HAP-1 (cell line): ENCODE measurements at places on chromosomes 6 and 20.

GRCh38 chr6:136312975-136313374, 23.3 kb upstream of the BCLAF1 start:
- no peak for DNase-seq

DNA sequence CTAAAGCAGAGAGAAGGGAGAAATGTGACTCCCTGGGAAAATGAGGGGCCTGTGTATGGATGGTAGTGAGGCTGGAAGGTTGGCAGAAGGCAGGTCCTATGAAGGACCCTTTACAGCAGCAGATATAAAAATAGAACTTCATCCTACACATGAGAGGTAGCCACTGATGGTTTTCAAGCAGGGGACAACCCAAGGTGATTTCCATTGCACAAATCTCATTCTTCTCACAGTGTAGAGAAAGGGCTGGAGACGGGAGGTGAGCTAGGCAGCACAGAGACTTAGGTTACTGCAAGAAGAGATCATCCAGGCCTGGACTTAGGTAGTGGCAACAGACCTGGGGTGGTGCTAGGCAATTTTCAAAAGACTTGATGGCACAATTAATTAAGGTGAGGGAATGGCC, 30.7 kb downstream of the TRAM2 start:
- no peak for DNase-seq

- no peak for DNase-seq
Measured at GRCh38 chr20:63361519-63362435, 628 bp upstream of the CHRNA4 start.

- DNase-seq, result no peak
Measured at GRCh38 chr6:26389349-26389894, 6.5 kb downstream of the BTN2A2 start.

DNA sequence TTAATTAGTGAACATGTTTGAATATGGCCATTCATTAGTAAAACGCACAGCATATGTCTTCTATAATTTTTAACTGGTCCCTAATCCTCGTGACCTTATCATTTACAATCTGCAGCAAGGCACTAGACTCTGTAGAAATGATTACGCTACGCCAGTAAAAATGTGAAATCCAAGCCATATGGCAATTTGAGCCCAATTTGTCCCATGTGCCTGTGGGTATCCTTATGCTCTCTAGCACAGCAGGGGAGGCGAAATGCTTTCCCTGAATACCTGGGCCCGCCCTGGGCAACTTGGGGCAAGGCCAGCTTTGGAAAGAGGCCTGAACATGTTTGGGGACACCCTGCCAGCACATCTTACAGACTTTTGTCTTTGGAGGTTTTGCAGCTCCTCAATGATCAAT, 122.7 kb upstream of the AGPAT4 start:
- DNase-seq, result no peak

DNA sequence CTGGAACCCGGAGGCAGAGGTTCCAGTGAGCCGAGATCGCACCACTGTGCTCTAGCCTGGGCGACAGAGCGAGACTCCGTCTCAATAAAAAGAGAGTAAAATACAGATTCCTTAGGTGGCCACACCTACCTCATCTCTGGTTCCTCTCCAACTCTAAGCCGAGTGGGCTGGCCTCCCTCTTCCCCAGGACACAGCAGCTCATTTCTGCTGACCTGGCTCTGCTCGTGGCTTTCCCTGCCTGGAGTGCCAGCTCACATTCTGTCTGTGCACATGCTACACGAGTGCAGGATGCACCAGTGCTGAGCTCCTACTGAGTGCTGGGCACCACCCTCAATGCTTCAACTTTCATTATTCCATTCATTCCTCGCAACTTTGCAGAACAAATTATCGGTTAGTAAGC, 28.8 kb downstream of the EFCAB8 start:
- no peak for DNase-seq

DNA sequence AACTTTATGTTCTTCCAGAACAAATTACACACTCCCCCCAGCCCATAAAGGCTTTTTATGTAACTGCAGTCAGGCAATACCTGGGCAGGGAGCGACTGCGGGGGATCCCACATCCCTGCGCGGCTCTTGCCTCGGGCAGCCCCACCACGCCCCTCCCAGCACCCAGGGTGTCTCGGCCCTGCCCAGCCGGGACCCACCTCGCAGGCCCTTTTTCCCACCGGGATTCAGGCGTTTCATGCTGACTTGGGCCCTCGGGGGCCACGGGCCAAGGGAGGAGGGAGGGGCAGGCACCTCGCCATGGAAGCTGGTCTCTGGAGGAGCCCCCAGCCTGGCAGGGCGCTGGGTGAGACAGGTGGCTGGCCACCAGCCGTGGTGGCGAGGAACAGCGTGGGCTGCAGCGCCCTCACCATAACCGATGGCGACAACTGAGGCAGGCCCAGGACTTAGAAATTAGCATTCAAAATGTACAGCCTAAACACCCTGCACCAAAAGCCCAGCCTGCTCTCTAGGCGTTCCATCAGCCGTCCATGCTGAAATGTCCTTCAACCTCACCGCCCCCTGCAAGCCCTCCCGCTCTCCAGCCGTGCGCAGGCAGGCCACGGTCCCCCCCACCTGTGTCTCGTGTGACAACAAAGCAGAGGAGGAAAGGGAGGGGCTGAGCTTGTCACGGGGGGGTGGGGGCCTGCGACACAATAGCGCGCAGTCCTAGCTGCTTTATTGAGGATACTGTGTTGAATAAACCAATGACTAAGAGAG, 15.1 kb upstream of the FOXC1 start:
- DNase-seq, result no peak

DNA sequence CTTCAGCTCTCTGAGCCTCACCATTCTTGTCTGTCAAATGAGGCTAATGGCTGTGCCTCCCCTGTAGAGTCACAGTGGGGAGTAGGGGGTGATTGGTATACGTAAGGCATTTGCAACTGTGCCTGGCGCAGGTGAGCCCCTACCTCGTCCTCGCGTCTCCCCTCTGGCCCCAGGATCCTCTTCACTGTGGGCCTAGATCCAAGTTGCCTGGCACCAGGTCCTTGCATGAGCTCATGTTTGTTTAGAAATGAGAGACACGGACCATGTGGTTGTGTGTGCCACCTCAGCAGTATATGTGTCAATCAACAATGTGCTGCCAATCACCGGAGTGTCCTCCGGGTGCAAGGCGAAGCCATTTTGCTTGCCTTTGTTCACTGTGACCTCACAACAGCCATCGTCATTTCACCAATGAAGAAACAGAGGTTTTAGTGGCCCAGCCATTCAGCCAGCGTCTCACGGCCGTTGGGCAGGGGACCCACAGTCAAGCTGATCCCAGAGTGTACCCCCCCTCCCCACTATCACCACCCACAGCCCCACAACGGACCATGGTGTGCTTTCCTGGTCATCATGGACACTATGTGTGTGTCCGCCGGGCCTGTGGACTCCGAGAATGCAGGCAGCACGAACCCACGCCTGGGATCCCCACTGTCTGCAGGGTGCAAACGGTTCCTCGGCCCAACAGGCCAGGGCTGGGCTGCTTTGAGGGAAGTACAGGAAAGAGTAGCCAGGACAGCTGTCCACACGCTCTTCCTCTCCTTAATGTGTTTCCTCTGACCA, 35.9 kb upstream of the STX16 start:
- DNase-seq, result no peak

- DNase-seq, result no peak
Measured at GRCh38 chr6:38112181-38112580, 292.7 kb downstream of the ZFAND3 start.
